EL (cell line): ENCODE measurements at places on chromosomes 6 and 20.

- no peak for DNase-seq
Measured at GRCh38 chr6:85496856-85497255, 47.0 kb downstream of the NT5E start.

- DNase-seq = no peak
Measured at GRCh38 chr6:25301362-25301761, 22.2 kb downstream of the CARMIL1 start.

- no peak for DNase-seq
Measured at GRCh38 chr6:122482750-122483080, 11.1 kb upstream of the SERINC1 start.

DNA sequence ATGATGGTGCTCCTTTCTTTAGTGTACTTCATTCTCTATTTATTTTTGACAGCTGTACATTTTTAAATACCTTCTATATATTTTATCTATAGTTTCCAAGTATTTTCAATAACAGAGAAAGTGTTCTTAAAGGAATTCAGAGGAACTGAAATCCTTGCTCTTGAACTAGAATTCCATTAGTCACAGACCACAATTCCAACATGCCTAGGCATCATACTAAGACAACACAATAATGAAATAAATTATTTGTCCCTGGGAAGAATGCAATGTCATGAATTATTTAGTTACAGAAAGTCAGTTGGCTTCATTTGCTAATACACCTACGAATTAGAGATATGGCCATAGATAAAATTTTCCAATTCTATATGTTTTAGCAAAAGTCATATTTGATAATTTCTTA is 671.2 kb downstream of the EPHA7 start:
- DNase-seq = no peak

DNA sequence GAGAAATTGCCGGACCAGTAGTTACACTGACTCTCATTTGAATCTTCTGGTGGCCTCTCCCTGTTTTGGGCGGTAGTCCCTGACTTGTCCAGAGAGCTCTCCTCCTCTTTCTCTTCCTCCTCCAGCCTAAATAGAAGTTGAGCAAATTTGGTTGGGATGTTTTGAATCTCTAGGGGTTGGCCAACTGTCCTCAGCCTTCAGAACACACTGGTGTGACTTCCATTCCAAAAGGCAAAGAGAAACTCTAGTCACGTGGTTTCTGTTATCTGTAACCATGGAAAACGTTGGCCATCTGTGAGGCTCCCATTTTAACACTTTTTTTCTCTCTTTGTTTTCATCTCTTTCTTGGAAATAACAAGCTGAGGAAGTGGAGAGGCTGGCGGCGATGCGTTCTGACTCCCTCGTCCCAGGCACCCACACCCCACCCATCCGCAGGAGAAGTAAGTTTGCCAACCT is 275.3 kb downstream of the TBC1D7 start:
- no peak for DNase-seq

GRCh38 chr6:16206595-16207037 is 31.8 kb upstream of the GMPR start:
- peak; percentile 86 for DNase-seq

- peak; percentile 56 for DNase-seq
Measured at GRCh38 chr6:138795809-138796603, at the start of gene ECT2L. TSS of gene ECT2L (plus strand) at chr6:138796087. CDS start at chr6:138813275, 17,188 bp downstream.

- no peak for DNase-seq
Measured at GRCh38 chr6:35493307-35493983, 3.4 kb downstream of the TEAD3 start.

GRCh38 chr6:16273256-16273655 is 34.9 kb downstream of the GMPR start:
- DNase-seq = peak; percentile 21

DNA sequence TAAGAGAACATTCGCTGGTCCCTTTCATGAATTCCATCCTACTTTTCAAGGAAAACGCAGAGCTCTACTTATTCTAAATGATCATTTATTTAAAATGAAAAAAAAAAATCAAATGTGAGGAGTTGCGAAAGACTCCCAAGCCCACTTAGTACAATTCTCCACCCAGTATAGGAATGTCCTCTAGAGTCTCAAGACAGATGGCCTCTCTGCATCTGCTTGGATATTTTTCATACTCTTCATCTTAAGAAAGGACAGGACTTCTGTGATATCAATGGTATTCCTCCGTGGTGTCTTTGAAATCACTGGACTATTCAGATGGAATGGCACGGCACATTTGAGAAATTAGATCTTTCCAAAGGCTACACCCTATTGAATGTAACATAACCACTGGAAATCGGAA is 107.1 kb downstream of the PTPRK start:
- no peak for DNase-seq

DNA sequence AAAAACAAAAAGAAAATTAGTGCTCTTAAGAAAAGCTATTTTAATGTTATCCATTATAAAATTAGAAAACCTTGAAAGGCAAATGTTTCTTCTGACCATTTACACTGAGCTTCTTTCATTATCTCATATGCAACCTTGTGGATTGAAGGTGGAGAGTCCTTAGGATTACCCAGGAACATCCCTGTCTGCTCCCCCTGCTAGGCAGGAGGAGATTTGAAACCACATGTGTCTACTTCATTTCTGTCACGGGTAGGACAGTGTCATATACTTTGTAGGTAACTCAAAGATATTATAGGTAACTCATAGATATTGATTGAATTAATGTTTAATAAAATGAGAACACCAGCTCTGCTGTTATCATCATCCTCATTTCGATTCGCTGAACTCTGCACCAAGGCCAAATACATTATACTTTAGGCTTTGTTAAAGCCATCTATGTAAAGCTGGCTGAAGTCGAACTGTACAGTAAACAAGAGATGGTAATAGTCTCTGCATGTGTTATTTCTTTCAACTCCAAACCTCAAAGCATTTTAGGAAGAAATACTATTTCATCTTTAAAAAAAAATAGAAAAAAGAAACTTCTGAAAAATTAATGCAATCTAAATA is 49.5 kb downstream of the HDAC2 start:
- no peak for DNase-seq

DNA sequence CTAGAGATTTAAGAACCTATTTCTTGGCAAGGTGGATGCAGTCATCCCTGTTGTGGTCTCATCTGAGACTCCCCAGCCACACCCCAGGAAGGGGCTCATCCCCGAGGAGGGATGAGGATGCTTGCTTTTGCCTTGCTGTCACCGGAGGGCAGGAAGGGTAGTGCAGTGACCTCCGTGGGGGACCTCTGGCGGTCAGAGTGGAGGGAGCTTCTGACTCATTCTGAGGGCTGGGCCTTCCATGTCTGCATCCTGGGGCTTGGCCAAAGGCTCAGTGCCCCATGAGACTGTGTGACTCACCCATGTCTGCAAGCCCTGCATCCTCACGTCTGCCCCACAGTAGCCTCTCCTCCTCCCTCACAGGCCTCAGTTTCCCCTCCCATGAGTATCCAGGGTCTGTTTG is 38.7 kb downstream of the UQCC2 start:
- DNase-seq = peak; percentile 97

GRCh38 chr6:70669133-70669532 is 1.4 kb downstream of the SMAP1 start:
- DNase-seq = no peak

DNA sequence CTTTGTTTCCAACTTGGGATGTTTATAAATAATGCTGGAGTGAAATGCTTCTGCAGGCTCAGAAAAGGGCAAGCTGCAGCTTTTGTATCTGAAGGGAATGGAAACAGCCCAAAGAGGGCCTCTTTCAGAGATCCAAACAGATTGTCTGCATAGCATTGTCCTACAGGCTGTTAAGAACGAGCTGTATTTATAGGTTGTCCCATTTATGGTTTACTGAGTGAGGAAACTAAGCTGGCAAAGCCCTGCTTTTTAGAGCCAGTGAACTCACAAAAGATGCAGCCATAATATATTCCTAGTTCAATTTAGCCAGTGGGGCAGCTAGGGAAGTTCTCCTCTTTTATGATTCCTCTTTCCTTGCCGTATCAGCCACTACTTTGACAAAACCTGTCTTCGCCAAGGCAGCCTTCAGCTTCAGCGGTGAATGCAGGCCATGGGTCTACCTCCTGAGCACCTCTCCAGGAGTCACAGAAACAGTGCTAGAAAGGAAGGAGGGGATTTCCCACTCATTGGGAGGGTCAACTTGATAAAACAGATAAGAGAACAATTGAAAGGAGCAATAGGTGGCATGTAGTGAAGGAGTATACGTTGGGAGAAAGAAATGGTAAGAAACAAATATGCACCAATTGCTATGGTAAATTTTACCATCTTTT is 15.0 kb downstream of the KIAA0319 start:
- DNase-seq = no peak
